RCC 7860 (cell line): ENCODE measurements at places on chromosomes 12 and 14.
A peak's percentile ranks its signal among the peaks of the same experiment; 100 is the strongest.

DNA sequence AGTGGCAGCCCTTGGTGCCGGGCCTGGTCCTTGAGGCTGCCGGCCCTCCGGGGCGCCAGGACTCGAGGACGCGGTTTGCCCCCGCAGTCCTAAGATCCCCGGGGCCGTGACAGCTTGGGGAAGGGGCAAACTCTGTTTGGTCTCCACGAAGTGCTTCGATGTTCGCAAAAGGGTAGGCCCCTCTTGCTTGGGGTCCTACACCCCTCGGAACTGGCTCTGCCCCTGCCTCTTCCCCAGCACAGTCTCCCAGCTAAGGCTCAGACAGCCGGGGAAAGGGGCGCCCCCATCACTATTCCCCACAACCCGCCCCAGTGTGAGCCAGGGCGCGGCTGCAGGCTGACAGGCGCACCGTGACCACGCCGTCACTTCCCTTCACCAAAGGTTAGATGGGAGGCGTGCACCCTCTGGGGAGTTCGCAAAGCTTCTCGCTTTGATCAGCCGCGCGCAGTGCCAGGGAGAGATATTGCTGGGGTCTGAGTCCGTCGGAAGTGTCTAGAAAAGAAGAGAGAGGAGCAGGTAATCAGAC, 7.2 kb upstream of the OTX2 start:
- DNase-seq, result no peak

GRCh38 chr12:111636209-111636945, 37.3 kb upstream of the ATXN2 start:
- no peak for DNase-seq

- DNase-seq, result no peak
Measured at GRCh38 chr12:21818627-21819026, 44.1 kb upstream of the KCNJ8 start.

DNA sequence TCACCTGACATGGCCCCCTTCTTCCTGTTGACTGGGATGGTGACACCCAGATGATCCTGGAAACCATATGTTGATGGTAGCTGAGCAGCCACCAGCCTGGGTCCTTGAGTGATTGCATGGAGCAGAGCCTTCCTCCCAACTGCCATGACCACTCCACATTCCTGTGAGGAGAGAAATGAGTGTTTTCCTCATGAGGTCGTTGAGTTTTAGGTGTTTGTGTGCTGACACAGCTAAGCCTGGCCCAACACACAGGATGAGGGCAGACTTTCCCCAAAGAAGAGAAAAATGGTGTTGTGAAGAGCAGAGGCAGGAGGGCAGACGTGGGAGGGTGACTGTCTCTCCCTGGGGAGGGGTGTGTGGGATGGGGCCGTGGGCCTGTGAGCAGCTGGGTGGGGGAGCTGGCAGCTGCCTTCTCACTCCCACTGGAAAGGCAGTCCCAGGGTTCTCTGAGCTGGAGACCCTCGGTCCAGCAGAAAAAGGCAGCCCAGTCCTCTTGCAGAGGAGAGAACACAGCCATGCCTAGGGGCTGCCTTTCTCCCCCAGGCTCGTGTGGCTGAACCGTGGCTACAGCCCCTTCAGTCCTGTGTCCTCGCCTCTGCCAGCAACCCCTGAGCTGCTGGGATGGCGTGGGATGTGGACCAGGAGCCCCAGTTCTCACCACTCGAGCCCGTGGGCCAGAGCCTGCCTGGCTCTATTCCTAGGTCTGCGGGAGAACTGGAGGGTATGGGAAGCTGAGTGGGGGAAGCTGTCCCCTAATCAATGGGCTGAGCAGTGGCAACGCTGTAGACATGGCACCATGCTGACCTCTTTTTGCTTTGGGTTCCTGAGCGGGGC, 257.0 kb downstream of the ADGRD1 start:
- no peak for DNase-seq

DNA sequence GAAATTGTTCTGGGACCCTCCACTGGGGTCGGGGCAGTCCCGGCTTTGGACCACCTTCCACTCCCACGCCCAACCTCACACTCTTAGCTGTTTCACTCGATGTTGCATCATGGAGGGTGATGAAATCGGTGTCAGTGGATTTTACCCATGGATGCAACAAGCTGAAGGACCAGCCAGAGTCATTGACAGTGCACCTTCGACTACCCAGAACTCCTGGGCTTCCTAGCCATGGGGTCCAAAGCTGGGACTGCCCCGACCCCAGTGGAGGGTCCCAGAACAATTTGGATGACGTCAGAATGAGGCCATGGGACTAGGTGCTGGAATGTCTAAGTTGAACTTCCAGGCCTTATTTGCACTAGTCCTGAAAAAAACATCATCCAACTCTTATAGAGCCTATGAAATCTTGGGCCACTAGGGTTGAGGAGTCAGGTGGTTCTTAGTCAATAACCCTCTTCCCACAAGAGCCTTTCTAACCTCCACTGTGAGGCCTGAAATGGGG, 882 bp upstream of the IL23A start:
- DNase-seq, result no peak

DNA sequence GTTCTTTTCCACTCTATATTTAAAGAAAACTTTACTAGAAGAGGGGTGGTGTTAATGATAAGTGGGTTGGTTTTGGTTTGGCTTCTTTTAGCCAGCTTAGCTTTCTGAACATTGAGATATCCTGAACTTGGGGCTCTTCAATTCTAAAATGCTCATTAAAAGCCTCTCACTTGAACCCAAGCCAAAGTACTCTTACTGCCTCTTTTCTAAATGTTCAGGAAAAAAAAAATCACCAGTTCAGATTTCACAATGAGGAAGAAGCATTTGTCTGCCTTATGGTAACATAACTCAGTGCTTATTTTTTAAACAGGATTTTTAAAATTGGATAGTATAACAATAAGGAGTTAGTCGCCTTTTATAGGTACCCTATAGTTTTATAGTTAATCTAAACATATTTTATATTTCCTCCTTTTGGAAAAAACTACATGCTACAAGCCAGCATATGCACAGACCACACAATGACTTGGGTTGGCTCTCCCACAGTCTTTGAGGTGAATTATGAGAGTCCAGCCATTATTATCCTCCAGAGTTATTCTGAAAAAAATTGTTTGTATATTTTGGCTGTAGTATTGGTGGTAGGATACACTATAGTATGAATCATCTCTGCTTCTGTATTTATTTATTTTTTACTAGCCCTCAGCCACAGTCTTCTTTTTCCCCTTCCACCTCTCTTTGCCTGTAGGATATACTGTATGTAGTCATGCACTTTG, 195.5 kb upstream of the TMPO start:
- DNase-seq, result no peak

- DNase-seq, result peak; percentile 12
Measured at GRCh38 chr12:51326698-51327439, 2.9 kb upstream of the BIN2 start.

DNA sequence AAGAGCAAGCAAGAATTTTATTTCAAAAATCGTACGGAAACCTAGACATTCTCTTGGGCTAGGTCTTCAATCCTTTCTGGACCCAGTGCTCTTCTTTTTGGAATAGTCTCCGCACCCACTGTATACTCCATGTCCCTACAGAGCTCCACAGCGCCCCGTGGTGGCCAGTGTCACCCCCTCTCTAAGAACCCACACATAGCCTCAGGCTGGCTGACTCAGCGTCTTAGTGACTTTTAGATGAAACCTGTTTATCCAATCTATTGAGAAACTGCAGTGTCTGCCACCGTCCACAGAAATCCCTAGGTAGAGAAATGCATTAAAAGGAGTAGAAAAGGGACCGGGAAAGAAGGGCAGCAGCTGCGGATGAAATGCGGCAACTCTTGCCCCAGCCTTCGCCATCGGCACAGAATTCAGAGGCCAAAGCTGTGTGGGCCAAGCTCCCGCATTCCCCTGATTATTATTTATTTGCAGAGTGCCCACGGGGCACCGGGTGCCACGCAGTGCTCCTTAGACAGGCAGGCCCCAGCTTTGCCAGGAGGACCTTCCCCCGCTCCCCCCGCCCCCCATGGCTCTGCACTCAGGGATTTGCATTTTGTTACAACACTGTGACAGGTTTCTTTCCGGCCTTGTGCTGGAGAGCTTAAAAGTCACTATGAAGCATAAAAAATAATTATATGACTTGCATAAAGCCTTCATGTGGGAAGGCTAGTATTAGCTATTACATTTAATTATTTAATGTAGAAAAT, 170.1 kb upstream of the FKBP4 start:
- no peak for DNase-seq

DNA sequence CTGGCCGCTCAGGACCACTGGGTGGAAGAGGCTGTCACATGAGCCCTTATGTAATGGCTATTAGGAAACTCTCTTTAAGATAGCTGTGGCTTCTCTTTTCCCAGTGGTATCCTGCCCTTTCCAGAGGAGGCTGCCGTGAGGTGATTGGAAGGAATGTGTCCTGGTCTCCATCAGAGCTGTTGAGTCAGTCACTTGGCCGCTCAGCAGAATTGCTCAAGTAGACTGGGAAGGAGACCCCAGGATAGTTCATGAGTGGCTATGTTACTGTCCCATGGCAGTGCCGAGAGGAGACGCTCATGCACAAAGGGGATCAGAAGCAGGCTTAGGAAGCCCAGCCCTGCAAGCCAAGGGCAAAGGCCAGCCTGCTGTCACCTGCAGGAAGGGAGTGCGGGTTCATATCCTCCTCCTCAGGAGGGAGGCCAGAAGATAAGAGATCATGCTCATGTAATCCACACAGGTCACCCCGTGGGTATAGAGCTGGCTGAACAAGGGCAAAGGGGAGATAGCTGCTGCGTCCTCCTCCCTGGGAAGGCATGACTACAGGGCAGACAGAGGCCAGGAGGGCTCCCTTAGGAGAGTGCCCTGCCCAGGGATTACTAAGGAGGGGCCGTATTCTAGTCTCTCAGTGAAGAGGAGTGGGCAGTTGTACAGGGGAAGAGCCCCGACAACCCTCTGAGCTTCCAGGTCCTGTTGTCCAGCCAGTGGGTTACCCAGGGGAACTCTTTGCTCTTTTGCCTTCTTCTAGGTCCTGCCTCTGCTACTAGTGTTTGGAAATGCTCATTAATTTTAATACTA, 137.0 kb upstream of the MAX start:
- DNase-seq, result peak; percentile 83

- DNase-seq, result no peak
Measured at GRCh38 chr14:100892496-100893227, 10.9 kb downstream of the RTL1 start.

- DNase-seq, result no peak
Measured at GRCh38 chr12:100326208-100326607, 30.7 kb upstream of the SLC17A8 start.

GRCh38 chr12:109589691-109590245, 16.2 kb downstream of the MVK start:
- DNase-seq, result no peak

GRCh38 chr14:98368221-98368620, 903.8 kb downstream of the BCL11B start:
- DNase-seq, result no peak

DNA sequence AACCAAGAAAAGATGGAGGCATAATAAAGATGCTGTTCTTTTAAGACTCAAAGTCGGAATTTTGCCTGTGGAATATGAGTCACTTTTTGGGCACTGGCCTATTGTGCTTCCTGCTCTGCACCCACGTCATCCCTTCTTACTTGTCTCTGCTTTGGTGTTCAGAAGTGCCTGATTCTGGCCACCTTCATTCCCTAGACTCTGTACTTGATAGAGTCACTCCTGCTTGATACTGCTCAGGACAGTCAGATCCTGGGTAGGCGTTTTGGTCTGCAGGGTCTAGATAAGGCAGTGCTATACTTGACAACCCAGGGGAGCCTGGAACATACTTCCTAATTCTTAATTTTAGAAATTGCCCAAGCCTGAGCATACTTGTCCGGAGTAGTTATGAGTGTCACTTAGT, 1.9 kb downstream of the LRRK2 start:
- DNase-seq, result peak; percentile 74

- DNase-seq, result no peak
Measured at GRCh38 chr14:42428996-42429395, 822.3 kb downstream of the LRFN5 start.

GRCh38 chr12:14326699-14327098, 38.8 kb upstream of the ATF7IP start:
- DNase-seq, result no peak

- DNase-seq, result peak; percentile 63
Measured at GRCh38 chr14:106845286-106846087, 1319.1 kb downstream of the TMEM121 start.

GRCh38 chr12:50984586-50985298, 32.4 kb downstream of the HIGD1C start:
- no peak for DNase-seq

DNA sequence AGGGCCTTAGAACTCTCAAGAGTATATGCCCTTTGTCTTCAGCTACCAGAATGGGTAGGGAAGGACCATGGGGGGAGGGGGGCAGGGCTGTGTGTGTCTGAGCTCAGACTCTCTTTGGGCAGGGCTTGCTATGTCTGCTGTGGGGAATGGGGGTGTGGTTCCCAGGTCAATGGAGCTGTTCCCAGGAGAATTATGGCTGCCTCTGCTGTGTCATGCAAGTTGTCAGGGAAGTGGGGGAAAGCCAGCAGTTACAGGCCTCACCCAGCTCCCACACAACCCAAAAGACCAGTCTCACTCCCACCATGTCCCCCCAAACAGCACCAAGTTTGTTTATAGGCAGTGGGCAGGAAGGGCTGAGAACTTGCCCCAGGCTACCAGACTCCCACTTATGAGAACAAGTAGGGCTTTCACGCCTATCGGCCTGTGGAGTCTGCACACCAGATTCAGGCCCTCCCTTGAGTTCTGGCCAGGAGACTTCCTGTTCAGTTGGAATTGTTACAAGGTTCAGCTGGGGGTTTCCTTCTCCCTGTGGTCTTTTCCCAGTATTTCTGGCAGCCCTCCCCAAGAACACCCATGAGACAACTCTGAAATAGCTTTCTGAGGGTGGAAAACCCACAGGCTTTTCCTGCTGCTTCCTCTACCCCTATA, 6.1 kb upstream of the SERPINA11 start:
- DNase-seq, result no peak

DNA sequence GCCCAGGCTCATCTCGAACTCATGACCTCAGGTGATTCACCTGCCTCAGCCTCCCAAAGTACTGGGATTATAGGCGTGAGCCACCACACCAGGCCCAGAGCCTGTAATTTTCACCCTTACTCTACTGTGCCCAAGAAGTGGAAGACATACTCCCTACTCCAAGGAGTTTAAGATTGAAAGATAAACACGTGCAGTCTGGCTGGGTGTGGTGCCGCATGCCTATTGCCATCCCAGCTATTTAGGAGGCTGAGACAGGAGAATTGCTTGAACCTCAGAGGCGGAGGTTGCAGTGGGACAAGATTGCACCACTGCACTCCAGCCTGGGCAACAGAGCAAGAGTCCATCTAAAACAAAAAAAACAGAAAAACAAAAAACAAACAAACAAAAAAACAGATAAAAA, 90.0 kb downstream of the NINJ2 start:
- DNase-seq, result no peak

DNA sequence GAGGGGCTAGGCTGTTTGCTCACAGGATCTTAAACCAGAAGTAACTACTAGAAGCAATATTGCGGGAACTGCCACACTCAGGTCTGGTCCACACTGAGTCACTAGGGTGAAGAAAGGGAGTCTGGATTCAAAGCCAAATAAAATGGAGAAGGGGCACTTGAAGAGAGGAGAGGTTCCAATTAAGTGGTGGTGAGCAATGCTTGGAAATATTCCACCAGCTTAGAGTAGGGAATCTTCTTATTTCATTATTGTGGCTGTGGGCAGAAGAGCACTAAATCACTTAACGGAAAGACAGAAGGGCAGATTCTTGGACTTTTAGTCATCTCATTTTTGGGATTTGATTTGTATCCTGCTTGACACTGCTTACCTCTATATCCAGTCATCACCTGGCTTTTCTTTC, 48.6 kb upstream of the PPP1R12A start:
- peak; percentile 94 for DNase-seq
